Cerebellum (tissue), 4 donors: ENCODE measurements at places on chromosomes 6 and 20. TPM values are rescaled to one million over a fixed set of nuclear protein-coding genes. Genes with fewer than 3 reads are reported as not detected.

Gene BMP7
- total RNA-seq: 13.5 TPM

Gene KHDC1L
- not detected for total RNA-seq

Gene LGSN
- total RNA-seq: not detected

Gene PLEKHG1
- total RNA-seq: 45.2 TPM

Gene GSTA2
- total RNA-seq: not detected

Gene TXLNB
- 0.73 TPM for total RNA-seq

Gene LY6G6C
- not detected for total RNA-seq

Gene BIRC7
- not detected for total RNA-seq

Gene VPS16
- 32.6 TPM for total RNA-seq

Gene C20orf202
- total RNA-seq: 0.18 TPM

Gene HRH3
- total RNA-seq: 1.7 TPM

Gene HUS1B
- total RNA-seq: 3.8 TPM

Gene SMOC2
- 1.9 TPM for total RNA-seq

Gene RBL1
- 19.7 TPM for total RNA-seq

Gene PHACTR1
- 35.8 TPM for total RNA-seq

Gene FILIP1
- 1.5 TPM for total RNA-seq

Gene RSPH4A
- total RNA-seq: 4.4 TPM

Gene CALHM5
- 0.91 TPM for total RNA-seq

Gene TRIM40
- total RNA-seq: not detected

Gene OGFR
- total RNA-seq: 12.0 TPM

Gene BANF2
- not detected for total RNA-seq

Gene SLC17A3
- not detected for total RNA-seq

Gene FOXC1
- total RNA-seq: 8.9 TPM

Gene PXMP4
- total RNA-seq: 13.9 TPM

Gene ANKRD6
- 44.1 TPM for total RNA-seq

Gene F13A1
- total RNA-seq: 22.0 TPM

Gene RAET1E
- not detected for total RNA-seq

Gene LHFPL5
- total RNA-seq: 1.00 TPM

Gene CSNK2B
- total RNA-seq: 52.0 TPM

Gene ULBP3
- 4.2 TPM for total RNA-seq

Gene EYA2
- total RNA-seq: 6.6 TPM

Gene CST5
- total RNA-seq: not detected

Gene KCNK16
- not detected for total RNA-seq

Gene TMC2
- total RNA-seq: 3.7 TPM

Gene GABRR2
- total RNA-seq: 0.45 TPM

Gene NHLRC1
- 2.8 TPM for total RNA-seq

Gene OSER1
- total RNA-seq: 21.7 TPM

Gene TMEM151B
- 25.6 TPM for total RNA-seq

Gene IMPG1
- 0.36 TPM for total RNA-seq
